NCI-H526 (cell line): ENCODE measurements at places on chromosomes 7 and 10.

- DNase-seq: no peak
Observed at GRCh38 chr7:45514944-45515343, 59.2 kb upstream of the ADCY1 start.

DNA sequence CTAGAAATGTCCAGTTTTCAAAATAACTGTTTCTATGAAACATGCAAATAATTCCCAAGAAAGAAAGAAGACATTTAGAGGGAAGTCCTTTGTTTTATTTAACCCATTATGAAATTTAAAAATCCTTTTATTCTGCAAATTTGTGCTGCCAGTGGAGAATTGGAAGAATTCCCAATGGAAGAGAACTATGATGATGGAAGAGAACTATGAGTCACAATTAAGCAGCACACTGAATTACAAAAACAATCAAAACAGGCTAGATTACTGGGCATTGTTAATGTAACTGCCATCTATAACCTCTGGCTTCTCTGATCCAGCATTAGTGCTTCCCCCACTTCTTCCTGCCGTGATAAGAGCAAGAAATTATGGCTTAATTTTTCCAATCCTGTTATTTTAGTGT, 126.2 kb upstream of the FEZF1 start:
- no peak for DNase-seq

DNA sequence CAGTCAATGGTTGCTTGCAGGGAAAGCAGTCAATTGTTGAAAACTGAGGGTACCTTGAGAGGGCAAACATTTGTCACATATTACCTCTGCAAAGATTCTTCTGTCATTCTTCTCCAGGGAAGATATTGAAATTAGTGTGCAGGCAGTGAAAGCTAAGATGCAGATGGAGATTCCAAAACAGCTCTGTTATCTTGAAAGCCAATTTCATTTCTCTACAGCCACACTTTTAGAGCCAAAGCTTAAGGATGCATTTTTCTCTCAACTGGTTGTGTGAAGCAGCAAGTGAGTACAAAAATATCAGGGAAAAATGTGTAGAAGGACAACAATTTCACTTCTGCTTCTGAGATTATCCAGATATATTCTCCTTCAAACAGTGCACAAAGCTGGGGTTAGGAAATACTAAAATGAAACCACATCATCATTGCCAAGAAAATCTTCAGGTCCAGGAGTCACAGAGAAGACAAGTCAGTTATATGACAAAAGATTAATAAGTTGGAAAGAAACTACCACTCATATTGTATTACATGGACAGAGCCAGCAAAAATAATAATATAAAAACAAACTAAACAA, 16.3 kb downstream of the SGMS1 start:
- DNase-seq: no peak

GRCh38 chr7:147894271-147894670, 696.3 kb upstream of the C7orf33 start:
- no peak for DNase-seq
